Upper lobe of right lung (tissue), 1 donor: ENCODE measurements at places on chromosomes 12 and 14. TPM values are rescaled to one million over a fixed set of nuclear protein-coding genes. Genes with fewer than 3 reads are reported as not detected.
A peak's percentile ranks its signal among the peaks of the same experiment; 100 is the strongest.

- DNase-seq: peak; percentile 60
Measured at GRCh38 chr14:89428546-89429198, 11.6 kb upstream of the FOXN3 start.

FIGNL2 gene
- total RNA-seq: 1.5 TPM

DNA sequence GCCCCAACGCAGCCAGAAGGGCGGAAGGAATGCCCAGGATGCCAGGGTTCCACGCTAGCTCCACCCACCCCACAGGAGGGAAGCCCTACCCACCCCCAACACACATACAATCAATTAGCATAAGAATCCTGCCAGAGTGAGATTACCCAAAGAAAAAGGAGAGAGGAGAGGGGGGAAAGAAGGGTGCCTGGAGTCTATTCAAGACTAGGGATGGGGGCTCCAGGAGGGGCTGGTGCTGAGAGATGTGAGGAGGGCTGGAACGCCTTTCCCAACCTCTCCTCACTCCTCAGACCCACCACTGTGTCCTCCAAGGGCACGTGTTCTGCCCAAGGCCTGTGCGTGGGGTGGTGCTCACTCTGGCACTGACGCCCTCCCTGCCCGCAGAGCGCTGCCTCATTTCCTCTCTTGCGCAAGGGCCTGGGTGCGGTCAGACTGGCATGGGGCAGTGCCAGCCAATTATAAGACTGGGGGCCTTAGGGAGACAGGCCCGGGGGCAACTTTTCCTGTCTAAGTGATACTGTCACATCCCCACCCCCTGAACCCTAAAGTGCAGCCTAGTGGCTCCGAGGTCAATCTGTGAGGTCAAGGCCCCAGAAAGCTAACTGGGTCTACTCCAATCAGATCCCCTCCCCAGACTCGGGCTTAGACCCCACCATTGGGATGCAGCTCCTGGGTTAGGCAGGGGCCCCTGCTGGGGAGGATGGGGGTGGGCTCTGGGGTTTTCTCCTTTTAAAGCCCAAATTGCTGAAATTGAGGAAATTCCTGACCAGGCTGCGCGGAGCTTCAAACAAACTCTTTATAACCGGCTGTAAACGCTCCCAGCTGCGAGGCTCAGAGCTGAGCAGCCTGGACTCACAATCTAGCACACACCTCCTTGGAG lies 10.2 kb upstream of the ITGB7 start:
- peak; percentile 77 for DNase-seq

DNA sequence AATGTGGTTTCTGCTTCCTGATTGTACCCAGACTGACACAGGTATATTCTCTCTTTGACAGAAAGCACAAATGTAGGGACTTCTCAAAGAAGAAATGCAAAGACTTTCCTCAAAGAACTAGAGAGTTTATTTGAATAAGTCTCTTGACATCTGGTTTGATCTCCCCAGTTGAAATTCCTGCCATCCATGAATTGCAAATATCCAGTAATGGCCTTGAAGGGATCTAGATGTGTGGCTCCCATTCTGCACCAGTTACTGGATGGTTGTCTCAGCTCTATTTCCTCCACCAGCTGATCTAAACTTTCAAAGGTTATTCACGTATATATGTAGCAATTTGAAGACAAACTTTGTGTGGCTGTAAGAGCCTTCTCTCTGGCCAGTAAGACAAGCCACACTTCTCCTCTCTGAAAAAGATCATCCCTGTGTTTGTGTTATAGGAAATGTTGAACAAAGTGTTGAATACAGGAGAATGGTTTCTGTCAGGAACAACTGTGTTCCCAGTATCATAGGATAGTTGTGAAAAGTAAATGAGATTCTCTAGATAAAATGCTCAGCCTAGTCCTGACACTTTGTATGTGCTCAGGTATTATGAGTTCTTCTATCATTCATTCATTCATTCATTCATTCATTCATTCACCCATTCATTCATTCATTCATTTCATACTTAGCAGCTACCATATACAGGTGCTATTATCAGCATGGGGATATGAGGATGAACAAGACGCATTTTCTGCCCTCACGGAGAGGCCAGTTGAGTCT lies 22.7 kb upstream of the GPRC5A start:
- DNase-seq: no peak

DNA sequence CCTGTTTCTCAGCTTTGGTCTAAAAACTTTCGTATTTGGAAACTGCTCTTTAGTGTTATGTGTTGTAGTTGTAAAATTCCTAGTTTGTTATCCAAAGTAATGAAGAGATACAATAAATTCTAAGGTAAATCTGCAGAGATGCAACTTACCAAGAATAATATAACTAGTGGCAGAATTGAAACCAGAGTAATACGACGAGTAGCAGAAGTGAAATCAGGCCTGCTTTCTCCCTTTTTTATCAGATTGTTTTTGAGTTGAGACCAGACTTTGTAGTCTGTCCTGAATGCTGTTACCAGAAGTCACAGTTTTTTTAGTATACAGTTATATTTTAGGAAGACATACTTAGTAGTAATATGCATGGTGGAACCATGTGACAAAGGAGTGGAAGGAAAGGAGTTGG lies 12.5 kb downstream of the PAPOLA start:
- no peak for DNase-seq

DNA sequence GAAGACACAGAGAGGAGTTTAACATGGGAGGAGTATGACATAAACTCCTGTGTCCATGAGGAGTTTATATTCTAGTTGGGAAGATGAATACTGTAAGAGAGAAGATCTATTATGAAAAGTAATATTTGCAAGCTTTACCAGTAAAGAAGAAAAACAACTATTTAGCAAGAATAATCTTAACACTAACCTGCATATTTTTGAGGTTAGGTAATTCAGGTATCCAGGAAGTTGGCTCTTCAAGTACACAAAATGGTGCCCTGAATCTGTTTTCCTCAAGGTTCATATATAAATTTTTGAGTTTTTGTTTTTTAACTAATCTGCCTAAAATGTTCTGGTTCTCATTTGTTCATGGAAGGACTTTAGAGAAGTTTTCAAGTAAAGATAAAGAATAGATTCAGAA lies 33.9 kb upstream of the KCNMB4 start:
- no peak for DNase-seq

DNA sequence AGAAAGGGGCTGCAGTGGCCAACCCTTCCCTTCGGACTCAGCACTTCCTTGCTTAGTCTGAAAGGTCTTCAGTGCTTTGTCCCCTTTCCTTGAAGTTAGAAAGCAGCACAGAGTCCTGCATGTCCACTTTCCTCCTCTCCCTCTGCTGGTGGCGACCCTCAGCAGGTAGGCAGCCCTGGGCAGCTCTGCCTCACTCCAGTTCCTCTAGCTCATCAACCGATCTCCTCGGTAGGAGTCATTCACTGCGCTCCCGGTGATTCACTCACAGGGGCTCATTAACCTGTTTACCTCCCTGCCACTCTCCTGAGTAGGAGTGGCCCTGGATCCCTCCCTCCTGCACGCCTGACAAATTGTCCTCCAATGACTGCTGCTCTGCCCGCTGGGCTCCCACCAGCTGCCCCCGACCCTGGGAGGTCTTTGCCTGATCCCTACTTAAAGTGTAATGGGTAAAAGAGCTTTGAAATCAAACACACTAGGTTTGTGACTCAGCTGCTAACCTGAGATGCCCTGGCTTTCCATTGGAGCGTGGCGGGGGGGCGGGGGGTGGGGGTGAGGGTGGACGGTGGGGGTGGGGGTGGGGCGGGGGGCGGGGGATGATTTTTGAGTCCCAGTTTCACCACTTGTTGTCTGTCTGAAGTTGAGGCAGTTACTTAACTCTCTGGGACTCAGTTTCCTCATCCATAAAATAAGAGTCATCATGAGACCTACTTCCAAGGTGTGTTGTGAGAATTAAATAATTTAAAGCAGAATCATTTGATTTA lies 4.2 kb downstream of the SCNN1A start:
- peak; percentile 80 for DNase-seq

- DNase-seq: no peak
Measured at GRCh38 chr14:99033951-99034350, 238.0 kb downstream of the BCL11B start.

NFATC4 gene
- 42.5 TPM for total RNA-seq

DNA sequence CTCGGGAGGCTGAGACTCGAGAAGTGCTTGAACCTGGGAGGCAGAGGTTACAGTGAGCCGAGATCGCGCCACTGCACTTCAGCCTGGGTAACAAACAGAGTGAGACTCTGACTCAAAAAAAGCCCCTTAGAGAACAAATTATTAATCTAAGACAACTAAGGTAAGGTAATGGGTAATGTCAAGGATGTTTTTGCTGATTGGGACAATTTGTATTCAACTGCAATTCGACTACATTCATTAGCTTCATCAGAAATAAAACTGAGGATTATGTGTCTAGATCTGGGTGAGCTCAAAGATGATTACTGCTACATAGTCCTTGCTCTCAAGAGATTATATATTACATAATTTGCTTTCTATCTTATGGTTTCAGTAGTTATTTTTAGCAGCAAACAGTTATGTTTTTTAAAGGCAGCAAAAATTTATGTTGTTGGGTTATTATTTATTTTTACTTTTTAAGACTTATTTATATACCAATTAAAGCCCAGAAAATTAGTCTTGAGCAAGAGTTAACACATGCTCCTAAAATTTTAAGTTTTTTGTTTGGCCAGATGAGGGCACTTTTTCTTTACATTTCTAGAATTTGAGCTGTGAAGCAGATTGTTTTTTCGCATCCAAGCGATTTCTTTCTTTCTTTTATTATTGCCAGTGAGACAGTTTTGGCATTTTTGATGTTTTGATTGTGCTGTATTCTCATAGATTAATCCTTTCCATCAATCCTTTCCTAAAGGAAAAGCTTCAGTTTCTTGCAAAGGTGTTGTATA lies 52.3 kb downstream of the PLEKHA5 start:
- no peak for DNase-seq

DNA sequence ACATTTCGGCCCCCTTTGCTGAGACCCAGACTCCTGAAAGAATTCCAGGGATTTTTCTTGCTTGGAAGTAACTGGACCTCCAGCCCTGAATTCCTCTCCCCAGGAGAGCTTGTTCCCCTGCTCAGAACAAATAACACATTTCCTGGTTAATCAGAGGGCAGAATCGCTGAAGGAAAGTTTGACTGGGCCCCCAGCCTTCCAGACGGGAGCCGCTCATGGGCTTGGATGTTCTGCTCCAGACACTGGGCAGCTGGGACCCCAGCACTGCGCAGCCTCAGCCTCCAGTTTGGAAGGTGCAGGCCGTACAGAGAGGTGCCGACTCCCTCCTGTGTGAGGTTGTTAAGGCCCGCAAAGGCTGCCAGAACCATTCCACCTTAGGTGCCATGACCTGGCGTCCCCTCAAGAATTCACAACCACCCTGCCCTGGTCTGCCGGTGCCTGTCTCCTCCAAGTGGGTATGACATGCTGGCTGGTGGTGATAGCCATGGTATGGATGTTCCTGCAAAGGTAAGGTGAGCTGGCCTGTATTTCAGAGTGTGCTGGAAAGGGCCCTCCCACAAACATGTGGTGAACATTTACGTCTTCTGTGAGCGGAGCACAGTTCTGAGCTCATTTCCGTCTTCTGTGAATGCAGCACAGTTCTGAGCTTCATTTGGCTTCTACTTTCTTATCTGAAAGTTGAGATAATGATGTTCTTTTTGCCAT lies 5.1 kb upstream of the LTBP2 start:
- no peak for DNase-seq

DNA sequence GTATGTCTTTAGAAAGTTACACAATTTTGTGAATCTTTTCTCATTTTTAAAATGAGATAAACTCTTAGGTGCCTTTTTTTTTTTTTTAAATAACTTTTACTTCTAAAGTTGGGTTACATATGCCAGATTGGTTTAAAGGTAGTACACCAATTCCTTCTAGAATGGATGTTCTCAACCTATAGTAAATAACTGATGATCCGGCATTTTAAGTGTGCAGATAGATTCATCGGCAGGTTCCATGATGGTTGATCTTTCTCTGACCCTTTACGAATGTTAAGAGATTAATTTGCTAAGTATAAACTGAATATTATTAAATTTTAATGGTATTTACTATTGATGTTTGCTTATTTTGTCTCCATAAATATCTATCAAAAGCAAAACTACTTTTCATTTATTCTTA lies 8.3 kb downstream of the AP5M1 start:
- DNase-seq: no peak

TSPAN9 gene
- total RNA-seq: 81.2 TPM

RHNO1 gene
- 15.2 TPM for total RNA-seq

DNA sequence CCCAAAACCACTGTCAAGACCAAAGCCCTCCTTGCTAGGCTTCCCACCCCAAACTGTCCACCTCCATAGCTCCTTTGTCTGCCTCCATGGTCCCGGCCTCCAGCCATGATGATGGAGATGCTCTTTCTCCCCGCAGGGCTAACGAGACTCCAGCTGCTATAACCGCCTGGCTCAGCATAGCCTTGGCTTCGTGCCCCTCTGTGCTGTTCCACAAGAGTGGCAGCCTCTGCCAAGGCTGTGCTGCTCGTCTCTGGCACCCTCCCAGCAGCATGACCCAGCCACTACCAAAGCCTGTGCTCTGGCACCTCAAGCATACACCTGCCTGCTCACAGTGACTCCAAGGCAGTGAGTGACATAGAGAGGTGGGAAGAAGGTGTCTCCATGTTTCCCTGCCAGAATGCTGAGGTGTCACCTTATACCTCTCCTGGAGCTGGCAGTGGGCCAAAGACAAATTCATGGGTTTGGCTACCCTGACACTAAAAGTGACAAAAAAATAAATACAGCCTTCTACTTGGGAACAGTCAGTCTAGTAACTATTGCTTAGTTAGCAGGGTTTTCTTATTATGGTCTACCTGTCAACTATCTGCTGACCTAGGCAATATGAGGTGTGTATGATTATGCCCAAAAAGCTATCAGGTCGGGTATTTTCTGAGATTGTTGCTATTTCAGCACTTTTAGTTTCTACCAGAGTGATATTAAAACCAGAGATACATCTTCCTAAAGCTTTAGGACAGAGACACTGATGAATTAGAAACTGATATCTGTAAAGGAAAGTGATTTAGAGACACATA lies 16.1 kb upstream of the KRT73 start:
- DNase-seq: no peak

CCDC175 gene
- total RNA-seq: not detected

DNA sequence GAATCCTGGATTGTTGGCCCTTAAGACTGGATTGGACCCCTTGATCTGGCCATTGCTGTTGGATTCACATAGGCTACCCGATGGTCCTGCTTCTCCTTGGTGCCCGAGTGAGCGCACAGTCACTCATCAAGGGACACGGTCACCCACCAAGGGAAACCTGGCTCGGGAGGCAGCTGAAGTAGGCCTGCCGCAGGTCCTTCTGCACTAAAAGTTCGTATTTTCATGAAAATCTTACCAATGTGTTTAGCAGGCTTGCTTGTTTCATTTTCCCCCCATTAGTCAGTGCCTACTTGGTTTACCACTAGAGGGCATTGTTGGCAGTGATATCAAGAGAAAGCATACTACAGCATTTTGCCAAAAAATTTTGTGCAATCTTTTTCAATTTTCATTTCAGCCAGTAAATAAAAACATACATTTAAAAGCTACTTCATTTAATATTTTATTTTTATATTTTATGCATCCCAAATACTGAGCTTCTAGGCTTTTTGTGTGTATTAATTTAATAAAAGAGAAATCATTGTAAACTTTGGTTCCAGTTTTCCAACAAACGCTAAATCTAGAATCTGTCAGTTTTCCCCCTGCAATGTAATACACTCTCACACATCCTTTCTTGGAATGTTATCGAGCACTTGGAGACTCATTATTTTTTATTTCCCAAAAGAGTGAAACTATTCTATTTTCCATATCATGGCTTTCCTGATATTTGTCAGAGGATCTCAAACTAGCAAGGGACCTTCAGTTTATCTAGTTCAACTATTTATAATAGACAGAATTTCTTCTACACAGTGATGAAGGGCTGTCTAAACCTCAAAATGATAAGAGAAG lies 116.7 kb downstream of the LMNTD1 start:
- DNase-seq: no peak
